ENCODE measurements at places on chromosomes 5 and 9. TPM values are rescaled to one million over a fixed set of nuclear protein-coding genes. Genes with fewer than 3 reads are reported as not detected.

- H3K4me3 ChIP-seq: no peak overlapping the region
- H3K27me3 ChIP-seq: no peaks in the 10 kb centered on the region
- H3K36me3 ChIP-seq: no peaks in the 10 kb centered on the region
- no peak for DNase-seq
- no peak overlapping the region for H3K27ac ChIP-seq
Measured at GRCh38 chr9:107861075-107861474, 371.5 kb upstream of the KLF4 start.

DNA sequence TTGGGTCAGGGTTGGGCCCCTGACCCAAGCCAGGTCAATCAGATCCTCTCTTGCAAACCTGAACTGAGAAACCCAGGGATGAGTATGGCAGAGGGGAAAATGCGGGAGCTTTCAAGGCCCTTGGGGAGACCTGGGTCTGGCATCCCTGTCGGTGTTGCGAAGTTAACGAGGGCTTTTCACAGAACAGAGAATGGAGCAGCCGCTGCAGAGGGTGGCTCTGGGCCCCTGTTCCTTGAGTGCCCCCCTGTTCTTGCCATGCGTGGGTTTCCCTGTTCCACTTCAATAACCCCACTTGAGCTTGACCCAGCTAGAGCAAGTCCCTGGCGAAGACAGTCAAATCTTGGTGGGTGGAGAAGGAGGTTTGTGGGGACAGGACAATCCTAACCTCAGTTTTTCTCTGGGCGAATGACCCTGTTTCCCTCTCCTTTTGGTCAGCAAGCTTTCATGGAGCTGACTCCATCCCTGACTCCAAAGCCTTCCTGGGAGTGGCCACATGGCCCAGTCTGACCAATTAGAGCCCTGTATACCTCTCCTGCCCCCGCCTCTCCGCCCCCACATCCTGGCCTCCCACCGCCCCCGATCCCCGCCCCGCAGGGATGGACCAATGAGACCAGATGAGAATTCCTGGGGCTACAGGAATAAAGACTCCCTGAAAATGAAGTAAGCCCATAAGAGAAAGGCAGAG, 2.9 kb upstream of the VDAC1 start:
- H3K4me3 ChIP-seq: no peak overlapping the region
- no peaks in the 10 kb centered on the region for H3K27me3 ChIP-seq
- no peaks in the 10 kb centered on the region for H3K36me3 ChIP-seq
- H3K4me1 ChIP-seq: no peaks in the 10 kb centered on the region
- H3K27ac ChIP-seq: no peak overlapping the region

Gene SMIM33
- total RNA-seq: not detected

Gene TPM2
- total RNA-seq: 915 TPM
